NCI-H748 treated with DMSO at 0.1 percent for 48 hours (cell line): ENCODE measurements at places on chromosomes 3 and 15.

- DNase-seq, result no peak
These were observed 26.9 kb upstream of the TPM1 start for GRCh38 chr15:63015618-63016017.

- DNase-seq, result no peak
These were observed 91.5 kb upstream of the CMC1 start for GRCh38 chr3:28149960-28150359.

GRCh38 chr3:181008796-181009195 is 19.3 kb upstream of the DNAJC19 start:
- no peak for DNase-seq

DNA sequence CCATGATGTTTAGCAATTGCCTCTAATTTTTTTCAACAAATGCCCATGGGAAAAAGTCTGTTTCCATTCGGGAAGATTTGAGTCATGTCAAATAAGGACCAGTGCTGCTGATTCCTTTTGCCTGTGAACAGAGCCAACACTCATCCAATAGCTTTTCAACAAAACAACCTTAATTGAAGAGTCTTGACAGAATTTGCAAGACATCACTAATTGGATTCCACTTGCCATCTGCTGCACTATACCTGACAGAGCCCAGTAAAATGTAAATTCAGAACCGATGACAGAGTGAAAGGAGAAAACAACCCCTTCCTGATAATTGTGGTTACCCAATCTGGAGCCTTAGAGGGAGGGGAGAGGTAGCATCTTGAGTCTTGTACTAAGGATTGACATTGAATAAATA is 426.7 kb downstream of the AGBL1 start:
- DNase-seq, result no peak

- no peak for DNase-seq
These were observed 103.2 kb upstream of the TJP1 start for GRCh38 chr15:29925227-29926082.

- no peak for DNase-seq
These were observed 2.0 kb downstream of the PXYLP1 start for GRCh38 chr3:141233457-141234161.

DNA sequence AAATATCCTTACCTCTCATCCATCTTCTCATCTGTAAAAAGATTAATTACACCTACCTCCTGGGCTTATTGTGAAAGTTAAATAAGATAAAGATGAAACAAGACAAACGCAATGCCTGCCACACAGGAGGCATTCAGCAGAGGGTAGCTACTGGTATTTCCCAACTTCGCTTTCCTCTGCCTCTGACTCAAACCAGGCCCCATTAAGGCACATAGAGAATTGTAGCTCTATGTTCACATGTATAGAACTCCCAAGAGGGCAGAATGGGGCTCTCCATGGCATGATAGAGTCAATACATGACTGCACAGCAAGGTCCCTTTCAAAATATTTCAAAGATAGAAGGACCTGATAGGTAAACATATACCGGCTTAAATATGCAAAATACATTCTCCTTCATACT is 1.4 kb downstream of the LYSMD2 start:
- no peak for DNase-seq

GRCh38 chr15:25055356-25056068 is 100.7 kb downstream of the SNRPN start:
- no peak for DNase-seq

DNA sequence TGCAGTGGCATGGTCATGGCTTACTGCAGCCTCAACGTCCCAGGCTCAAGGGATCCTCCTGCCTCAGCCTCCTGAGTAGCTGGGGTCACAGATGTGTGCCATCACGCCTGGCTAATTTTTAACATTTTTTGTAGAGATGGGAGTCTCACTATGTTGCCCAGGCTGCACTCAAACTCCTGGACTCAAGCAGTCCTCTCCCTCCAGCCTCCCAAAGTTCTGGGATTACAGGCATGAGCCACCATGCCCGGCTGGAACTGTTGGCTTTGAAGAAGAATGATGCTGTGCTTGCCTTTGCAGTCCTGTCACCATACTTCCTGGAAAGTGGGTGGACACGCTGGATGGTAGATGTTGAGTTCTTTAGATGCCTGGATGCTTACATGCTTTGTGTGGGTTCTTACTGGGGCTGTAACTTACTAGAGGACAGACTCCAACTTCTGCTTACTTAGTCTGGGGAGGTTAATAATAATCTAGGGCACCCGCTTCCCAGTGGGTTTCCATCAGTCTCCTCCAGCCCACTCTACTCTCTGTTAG is 36.7 kb downstream of the IGF1R start:
- no peak for DNase-seq

DNA sequence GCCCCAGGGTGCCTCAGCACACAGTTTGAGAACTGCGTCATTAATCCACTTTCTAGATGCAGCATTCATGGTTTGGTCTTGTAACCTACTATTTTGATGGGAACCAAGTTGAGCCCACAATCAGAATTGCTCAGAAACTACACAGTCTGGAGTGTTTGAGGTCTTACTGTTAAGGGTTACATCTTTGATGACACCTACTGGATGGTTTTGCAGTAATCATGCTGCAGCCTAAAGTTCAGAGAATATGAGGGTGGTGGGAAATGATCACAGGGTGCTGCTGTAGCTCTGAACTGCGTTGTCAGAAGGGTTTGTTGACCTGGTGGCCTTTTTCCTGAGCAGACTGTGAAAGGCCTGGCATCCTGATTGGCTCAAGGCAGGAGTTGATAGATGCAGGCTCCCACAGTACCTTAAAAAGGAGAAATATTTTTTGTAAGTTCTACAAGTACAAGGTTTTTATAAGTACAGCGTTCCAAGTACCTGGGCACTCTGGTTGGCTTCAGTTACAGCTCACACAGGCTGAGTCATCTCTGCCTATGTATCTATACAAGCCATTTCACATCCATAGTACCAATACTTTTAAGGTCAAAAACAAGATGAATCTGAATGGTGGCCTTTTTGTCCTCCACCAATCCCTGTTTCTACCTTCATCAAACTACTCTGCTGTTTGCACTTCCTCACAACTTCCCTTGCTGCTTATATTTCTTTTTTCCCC is 60.5 kb upstream of the ACKR4 start:
- no peak for DNase-seq

GRCh38 chr3:35521196-35521595 is 118.1 kb upstream of the ARPP21 start:
- no peak for DNase-seq

DNA sequence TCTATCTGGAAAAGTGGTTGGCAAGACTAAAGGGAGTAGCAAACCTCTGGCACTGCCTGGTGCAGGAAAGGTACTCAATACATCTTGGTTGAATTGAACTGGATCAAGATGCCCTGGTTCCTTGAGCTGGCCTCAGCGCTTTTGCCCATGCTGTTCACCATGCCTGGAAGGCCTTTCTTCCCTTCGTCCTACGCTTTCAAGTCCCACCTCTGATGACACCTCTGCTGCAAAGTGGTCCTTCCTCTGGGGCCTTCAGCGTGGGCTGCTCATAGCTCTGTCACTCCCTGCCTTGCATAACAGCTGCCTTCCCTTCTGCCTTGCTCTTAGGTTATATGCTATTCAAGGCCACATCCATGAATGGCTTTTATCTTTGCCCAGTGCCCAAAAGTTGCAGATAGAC is 23.0 kb downstream of the ITGA11 start:
- DNase-seq, result no peak

- no peak for DNase-seq
These were observed 50.1 kb upstream of the TLE3 start for GRCh38 chr15:70147778-70148177.

GRCh38 chr3:148727231-148727630 is 29.5 kb downstream of the AGTR1 start:
- DNase-seq, result peak; percentile 14

DNA sequence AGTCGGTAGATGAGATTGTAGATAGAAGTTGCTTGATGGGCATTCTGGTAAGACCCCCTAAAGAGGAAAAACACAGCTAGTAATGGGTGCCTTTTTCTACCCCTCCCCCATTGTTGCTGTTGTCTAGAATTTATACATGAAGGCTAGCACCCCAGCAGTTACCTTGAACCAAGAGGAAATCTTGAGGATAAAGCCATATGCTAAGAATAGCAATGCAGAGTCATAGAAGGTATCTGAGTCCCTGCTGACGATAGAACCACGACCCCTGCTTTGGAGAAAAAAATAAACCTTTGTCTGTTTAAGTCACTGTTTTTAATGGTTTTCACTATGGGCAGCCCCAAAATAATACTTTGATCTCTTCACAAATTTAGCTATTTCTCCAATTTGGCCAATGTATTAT is 162.6 kb downstream of the THRB start:
- no peak for DNase-seq

DNA sequence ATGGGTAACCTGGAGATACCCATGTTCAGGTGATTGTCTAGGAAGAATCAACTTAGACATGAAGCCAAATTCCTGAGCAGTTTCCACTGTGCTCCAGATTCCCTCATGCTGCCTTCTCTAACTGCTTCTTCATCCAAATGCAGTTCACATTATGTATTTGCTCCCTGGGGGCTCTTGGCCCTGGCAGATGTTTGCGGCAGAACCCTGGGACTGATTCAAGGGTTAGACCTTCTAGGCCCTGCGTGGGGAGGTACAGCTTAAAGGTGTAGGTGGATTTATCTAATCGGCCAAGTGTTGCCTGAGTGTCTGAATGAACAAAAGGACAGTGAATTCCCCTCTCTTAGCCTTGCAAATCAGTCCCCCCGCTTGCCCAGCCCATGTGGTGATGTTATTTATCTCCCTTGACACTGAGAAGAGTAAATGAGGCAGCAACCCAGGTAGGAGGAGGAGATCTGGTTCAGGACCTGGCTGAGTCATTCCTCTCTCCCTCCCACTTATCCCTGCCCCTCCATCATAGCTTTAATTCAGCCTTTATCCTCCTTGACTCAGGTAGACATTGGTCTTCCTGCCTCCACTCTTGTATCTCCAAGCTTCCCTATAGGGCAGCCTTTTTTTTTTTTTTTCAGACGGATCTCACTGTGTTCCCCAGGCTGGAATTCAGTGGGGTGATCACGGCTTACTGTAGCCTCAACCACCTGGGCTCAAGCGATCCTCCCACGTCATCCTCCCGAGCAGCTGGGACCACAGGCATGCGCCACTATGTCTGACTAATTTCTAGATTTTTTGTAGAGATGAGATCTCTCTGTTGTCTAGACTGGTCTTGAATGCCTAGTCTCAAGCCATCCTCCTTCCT is 54.8 kb downstream of the MAGEF1 start:
- DNase-seq, result no peak

DNA sequence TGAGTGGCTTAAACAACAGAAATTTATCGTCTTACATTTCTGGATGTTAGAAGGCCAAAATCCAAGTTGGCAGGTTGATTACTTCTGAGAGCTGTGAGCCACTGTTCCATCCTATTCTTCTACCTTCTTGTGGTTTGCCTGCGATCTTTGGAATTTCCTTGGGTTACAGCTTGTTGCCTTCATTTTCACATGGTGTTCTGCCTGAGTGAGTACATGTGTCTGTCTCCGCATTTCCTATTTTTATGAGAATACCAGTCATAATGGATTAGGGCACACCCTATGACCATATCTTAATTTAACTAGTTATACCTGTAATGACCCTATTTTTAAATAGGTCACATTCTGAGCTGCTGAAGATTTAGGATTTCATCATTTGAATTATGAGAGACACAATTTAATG is 294.3 kb downstream of the CNTN4 start:
- no peak for DNase-seq

DNA sequence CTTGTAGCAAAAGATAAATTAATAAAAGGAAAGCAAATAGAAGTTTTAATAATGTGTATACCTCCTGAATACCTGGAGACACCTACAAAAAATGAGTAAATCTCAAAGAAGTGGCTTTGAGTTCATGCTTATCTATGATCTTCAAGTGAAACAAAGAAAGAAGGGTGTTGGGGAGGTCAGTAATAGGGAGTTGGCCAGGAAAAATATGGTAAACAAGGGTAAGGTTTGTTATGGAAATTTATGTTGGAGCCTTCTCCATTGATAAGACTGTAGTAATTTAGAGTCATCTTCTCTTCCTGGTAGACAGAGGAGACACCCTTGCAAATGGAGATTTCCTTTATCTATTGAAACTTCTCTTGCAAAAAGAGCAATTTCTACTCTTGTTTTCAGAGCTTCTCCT is 6.6 kb upstream of the CCR8 start:
- no peak for DNase-seq

DNA sequence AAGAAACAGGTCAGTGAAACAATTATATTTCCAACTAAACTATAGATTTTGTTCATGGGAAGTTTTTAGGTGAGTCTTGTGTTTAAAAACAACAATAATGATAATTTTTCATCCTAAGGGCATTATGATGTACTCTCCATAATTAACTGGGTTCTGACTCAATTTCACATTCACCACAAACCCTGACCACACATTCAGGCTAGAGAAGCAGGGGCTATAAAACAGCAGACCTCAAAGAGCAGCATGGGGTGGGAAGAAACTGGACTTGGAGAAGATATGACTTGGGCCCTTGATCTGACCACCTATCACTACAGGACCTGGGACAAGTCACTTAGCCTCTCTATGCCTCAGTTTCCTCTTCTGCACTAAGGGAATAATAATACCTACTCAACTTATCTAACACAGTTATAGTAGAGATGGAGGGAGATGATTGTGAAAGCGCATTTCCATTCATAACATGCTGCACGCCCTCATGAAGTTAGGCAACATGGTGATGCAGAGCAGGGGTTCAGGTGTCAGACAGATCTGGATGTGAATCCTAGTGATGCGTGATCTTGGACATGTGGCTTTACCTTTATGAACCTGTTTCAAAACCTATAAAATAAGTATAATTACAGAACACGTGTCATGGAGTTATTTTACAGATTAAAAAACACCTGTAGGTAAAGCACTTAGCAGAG is 63.0 kb upstream of the ACP3 start:
- no peak for DNase-seq

- no peak for DNase-seq
These were observed 20.3 kb upstream of the DGKG start for GRCh38 chr3:186382217-186382885.

DNA sequence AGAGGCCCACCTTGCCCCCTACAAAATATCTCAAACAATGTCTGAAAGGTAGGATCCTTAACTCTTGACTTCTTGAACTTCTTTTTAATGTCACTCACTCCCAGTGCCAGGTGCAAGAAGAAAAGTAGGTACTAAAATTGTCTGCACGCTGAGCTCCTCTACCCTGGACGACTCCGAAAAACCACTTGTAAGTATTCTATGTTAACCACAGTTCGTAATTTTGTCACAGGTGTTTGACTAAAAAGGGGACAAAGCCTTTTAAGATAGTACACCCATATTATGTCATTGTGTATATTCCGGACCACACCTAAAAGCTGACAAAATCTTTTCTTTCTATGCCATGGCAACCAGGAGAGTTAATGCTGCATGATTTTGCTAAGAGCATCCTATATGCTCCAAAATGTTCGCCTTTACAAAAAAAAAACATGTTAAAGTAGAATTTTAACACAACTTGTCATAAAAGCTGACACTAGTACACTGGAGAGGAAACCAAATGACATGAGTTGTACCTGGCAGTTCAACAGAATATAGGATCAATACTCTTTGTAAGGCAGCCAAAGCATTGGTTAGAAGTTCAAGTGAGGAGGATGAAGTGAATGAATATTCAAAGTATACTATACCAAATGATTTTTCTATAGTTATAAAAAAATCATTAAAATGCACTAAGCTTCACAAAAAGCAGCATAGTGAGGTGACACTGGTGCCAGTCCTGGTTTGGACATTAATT is 210.5 kb downstream of the FOXP1 start:
- peak; percentile 23 for DNase-seq

GRCh38 chr15:41051139-41051538 is 64.9 kb downstream of the INO80 start:
- DNase-seq, result no peak

GRCh38 chr3:107256963-107257362 is 120.3 kb upstream of the CCDC54 start:
- DNase-seq, result no peak
